Right ventricle myocardium superior (tissue), 1 donor: ENCODE measurements at places on chromosomes 11 and 22. TPM values are rescaled to one million over a fixed set of nuclear protein-coding genes. Genes with fewer than 3 reads are reported as not detected.

APOL4 gene
- total RNA-seq, result 5.0 TPM

GRCh38 chr11:75374646-75375045 is 23.2 kb upstream of the ARRB1 start:
- no peak for DNase-seq

DNA sequence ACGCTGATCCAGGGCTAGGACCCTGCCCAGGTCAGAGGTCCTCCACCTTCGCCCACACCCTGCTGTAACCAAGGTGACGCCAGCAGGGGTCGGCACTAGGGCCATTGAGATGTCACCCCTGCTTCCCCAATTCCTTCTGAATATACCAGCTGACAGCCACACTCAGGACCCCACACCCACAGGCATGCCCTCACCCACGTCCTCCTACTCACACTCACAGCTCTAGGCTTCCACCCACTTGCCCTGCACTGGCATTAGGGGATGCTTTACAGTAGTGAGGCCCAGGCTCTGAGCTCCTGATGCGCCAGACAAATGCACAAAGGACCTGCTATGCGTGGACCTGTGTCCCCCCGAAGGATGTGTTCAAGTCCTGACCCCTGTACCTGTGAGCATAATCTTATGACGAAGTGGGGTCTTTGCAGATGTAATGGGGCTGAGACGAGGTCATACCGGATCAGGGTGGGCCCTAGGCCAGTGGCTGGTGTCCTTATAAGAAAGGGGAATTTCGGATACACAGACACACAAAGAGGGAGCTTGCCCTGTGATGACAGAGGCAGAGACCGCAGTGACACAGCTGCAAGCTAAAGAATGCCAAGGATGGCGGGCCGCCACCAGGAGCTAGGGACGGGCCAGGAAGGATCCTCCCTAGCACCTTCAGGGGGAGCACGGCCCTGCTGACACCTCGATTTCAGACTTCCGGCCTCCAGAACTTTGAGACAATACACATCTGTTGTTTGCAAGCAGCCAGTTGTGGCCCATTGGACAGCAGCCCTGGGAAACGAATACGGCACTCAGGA is 11.2 kb downstream of the WNT11 start:
- no peak for DNase-seq

PRDM10 gene
- total RNA-seq, result 4.9 TPM

GRCh38 chr11:34235189-34235588 is 122.6 kb downstream of the ABTB2 start:
- DNase-seq, result no peak

- DNase-seq, result no peak
Observed at GRCh38 chr11:7165911-7166310, 77.1 kb downstream of the RBMXL2 start.

DNA sequence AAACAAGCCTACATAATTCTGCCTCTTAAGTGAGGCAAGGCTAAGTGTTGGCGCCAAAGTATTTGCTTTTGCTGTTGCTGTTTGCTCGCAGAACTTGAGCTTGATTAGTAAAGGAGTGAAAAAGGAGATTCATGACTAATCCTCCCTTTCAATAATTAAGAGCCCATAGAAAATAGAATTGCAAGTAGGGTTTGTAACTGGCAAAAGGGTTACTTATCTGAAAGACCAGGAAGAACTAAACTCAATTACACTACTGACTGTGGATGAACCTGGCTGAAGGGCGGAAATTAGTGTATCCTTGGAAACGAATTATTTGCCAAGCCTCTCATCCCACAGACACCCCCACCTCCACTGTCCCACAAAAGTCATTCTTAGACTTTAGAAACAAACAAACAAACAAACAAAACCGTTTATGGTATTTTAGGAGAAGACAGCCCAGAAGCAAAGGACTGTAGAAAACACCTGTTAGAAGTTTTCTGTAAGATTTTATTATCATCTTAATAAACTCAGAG is 411 bp upstream of the EXPH5 start:
- DNase-seq, result no peak

MRGPRF gene
- total RNA-seq, result 4.9 TPM

GRCh38 chr11:8685820-8686219 is 3.2 kb downstream of the RPL27A start:
- DNase-seq, result no peak
